ENCODE measurements at places on chromosomes 11 and 22.

GRCh38 chr11:2820976-2821375 lies 64.6 kb downstream of the CDKN1C start:
- no peak for DNase-seq

- DNase-seq: no peak
Measured at GRCh38 chr22:23970816-23971486, 3.3 kb downstream of the DDT start.

- DNase-seq: no peak
Measured at GRCh38 chr22:35421121-35421520, 21.2 kb downstream of the MCM5 start.

- no peak for DNase-seq
Measured at GRCh38 chr11:13261591-13262061, 16.0 kb upstream of the BMAL1 start.

DNA sequence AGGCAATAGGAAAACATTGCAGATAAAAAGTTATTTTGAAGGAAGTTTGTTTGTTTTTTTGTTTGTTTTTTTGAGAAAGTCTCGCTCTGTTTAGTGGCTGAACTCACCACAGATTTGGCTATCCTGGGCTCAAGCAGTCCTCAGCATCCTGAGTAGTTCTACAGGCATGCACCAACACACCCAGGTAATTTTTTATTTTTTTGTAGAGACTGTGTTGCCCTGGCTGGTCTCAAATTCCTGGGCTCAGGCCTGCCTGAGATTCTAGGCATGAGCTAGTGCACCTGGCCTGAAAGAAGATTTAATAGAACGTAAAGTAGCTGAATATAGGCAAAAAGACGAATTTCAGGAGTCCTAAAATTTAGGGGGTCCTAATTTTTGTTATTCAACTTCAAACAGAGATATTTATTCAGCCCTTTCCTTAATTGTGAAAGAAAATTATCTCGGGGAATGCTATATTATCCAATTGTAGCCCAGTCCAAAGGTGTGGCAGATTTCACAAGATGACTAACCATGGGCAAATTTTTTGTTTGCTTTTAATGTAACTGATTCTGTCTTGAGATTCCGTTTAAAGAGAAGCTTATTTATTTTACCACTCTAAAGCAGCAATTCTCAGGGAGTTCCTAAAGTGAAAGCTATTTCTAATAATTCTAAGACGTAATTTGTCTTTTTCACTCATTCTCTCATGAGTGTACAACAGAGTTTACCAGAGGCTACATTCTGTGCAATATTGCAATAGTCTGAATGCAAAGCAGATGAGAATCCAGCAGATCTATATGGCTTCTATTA lies 940 bp downstream of the IL18 start:
- DNase-seq: no peak

- DNase-seq: no peak
Measured at GRCh38 chr11:67639438-67639859, at the start of gene TBX10. Gene TBX10 (minus strand): TSS chr11:67639763. CDS start chr11:67639472, 291 bp downstream.

DNA sequence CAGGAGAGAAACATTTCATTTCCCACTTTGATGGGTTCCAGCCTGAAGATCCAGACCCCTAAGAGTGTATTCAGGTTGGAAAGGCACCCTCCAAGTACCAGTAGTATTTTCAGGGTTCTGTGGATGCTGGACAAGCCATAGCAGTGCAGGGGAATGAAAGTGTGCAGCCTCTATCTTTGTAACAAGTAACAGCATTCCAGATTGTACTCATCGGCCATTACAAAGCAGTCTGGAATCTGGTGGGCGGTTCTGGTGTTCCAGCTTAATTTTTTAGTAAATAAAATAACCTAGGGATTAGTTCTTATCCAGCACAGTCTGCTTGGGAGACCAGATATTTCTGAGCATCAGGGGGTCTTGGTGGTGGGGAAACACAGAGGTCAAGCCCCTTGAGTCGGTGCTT lies 22.6 kb downstream of the APLNR start:
- no peak for DNase-seq

GRCh38 chr11:28009388-28009787 lies 98.6 kb downstream of the KIF18A start:
- no peak for DNase-seq

- no peak for DNase-seq
Measured at GRCh38 chr11:119384332-119384731, 2.8 kb upstream of the USP2 start.

GRCh38 chr22:50206599-50206998 lies 5.8 kb downstream of the SELENOO start:
- peak; percentile 77 for DNase-seq

- DNase-seq: no peak
Measured at GRCh38 chr22:31952472-31952871, 8.1 kb downstream of the YWHAH start.

DNA sequence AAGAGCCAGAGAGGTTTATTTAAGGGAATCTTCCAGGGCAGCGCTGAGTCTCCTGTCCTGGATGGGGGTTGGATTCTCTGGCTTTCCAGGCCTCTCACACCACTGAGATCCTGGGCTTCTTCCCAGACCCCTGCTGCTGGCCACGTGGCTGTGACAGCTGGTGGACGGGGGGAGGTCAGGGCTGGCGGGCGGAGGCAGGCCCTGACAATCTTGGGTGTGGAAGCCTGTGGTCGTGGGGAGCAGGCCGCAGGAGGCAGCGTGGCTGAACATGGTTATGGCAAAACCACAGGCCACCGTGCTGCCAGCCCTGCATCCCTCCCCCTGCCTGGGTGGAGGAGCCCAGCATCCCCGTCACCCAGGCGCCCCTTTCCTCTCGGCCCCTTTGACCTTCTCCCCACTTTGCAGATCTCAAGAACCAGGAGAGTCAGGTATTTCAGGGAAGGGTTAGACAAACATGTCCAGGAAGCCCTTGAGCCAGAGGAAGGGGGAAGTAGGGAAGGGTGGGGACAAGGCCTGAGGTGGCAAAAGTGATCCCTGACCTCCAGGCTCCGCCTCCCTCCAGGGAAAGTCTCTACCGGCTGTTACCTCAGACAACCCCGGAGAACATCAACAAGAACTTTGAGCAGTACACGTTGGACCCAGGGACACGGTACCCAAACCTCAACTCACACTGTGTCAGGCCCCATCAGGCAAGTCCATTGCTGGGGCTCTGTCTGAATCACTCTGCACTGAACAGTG lies 111.8 kb downstream of the MICAL2 start:
- no peak for DNase-seq

DNA sequence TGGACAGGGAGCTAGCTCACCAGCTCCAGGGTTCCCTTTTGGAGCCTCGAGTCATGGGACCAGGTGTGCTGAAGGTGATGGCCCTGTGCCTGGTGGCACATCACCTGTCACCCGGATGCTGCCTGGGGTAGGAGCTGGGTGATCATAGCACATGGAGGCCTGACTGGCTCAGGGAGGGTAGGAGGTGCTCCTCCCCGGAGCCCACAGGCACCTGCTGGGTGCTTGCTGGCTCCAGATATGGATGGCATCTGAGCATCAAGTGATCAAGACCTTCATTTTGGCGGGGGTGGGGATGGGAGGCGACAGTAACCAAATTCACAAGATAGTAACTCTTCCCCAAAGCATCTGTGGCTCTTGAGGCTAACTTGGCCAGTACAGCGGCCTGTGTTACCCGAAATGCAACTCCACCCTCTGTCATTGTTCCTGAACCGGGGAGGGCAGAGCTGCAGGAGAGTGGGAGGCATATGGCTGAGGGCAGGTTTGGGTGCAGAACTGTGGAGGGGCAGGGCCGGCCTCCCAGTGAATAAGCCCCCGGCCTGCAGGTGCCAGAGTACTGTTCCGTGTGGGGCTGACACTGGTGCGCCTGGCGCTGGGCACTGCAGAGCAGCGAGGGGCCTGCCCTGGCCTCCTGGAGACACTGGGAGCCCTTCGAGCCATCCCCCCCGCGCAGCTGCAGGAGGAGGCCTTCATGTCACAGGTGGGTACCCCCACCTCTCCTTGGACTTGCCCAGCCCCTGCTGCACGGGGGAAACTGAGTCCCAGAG lies 4.7 kb downstream of the TBC1D10C start:
- no peak for DNase-seq

DNA sequence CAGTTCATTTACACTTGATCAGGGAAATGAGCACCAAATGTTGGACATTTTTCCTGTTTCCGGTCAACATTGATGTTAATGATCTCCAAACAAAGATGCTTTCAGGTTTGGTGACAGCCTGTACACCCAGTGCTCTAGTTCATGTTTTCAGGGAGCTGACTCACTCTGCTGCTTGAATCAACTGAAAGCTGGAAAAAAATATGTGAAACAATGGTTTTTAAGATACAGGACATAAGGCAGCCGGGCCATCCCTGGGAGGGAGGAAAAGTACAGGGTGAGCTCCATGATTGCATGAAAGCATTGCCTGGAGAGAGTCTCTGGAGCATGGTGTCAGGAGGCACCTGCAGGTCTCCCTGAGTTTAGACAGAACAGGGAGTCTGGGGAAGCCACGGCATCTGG lies 259.6 kb downstream of the TBC1D22A start:
- DNase-seq: no peak

GRCh38 chr11:119085437-119085847 lies 761 bp downstream of the HMBS start:
- peak; percentile 33 for DNase-seq

DNA sequence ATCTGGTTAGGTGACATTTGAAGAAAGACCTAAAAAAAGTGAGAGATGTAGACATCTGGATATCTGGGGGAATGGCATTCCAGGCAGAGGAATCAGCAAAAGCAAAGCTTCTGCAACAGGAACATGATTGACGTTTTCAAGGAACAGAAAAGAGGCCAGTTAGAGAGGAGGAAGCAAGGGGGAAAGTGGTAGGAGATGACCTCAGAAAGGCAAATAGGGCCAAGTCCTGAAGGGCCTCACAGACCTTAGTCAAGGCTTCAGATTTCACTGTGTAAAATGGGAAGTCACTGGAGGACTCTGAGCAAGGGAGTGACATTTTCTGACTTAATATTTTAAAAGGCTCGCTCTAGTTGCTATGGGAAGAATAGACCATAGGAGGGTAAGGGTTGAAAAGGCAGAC lies 9.7 kb downstream of the DEUP1 start:
- no peak for DNase-seq

DNA sequence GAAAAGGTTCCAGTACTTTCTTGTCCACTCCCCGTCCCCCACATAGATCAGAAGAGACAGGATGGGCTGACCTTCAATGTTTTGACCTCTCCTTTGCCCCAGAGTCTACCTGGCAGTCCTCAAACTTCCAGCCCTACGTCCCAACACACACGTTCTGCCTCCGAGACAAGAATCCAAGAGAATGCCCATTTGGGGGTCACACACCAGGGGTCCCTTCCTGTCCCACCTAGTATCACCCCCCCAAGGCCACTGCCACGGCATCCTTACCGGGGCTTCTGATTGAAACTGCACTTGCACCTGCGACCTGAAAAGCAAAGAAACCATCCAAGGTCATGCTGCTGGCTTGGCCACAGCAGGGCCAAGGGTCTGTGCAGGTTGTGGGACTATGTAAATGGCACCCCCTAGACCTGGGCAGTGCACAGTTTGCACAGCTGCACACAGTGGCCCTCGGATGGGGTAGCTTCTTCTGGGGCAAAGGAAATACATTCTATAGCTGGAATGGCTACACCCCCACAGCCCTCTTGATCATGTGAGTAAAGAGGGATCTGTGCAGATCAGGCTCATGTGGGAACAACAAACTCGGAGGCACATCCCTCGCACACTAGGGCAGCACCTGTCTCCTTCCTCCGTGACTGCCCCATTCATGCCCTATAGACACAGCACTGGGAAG lies 16.5 kb upstream of the FXYD2 start:
- DNase-seq: no peak

DNA sequence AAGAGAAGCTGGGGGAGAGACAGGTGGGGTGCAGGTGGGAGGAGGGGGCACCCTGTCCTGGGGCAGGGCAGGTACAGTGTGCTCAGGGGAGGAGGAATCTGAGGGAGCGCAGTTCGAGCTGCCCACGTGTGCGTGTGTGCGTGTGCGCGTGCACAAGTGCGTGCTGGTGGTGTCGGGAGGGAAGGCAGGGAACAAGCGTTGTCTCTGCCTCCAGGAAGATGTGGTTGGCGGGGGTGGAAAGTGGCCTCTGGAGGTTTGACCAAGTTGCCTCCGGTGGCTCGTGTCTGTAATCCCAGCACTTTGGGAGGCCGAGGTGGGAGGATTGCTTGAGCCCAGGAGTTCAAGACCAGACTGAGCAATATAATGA lies 49.9 kb upstream of the THY1 start:
- no peak for DNase-seq

DNA sequence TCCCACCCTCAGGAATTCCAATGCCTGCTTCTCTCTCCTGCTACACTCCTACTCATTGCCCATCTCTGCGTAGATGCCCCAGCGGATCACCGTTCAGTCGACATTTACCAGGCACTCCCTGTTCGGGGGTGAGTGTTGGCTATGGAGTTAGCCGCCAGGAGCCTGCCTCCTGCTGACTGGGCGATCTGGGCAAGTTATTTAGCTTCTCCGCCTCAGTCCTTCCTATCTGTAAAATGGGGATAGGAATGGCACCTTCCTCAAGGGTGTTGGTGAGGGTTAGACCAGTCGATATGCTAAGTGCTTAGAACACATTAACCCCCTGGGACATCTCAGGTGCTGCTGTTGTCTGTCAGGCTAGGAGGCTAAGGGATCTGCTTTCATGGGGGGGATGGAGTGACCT lies 30.9 kb downstream of the FADD start:
- DNase-seq: no peak

DNA sequence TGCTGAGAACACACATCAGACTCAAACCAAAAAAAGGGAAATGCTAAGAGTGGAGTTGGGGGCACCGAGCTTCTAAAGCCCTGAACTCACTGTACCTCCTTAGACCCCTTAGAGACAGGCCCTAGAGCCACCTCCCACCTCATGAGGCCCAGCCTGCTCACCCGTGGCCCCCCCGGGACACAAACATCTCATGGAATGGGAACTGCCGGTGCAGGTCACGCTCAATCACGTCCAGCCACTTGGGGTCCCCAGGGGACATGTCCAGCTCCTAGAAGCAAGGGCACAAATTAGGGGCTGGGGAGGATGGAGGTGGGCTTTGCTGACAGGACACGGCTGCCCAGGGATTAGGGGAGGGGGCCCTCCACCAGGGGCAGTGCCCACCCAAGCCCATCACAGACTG lies 6.3 kb upstream of the CASTOR1 start:
- no peak for DNase-seq

GRCh38 chr11:126304457-126305075 lies 706 bp downstream of the DCPS start:
- no peak for DNase-seq

GRCh38 chr22:25564979-25565677 lies 653 bp downstream of the GRK3 start:
- DNase-seq: peak; percentile 83

GRCh38 chr11:3738241-3738640 lies 59.1 kb downstream of the NUP98 start:
- DNase-seq: no peak

DNA sequence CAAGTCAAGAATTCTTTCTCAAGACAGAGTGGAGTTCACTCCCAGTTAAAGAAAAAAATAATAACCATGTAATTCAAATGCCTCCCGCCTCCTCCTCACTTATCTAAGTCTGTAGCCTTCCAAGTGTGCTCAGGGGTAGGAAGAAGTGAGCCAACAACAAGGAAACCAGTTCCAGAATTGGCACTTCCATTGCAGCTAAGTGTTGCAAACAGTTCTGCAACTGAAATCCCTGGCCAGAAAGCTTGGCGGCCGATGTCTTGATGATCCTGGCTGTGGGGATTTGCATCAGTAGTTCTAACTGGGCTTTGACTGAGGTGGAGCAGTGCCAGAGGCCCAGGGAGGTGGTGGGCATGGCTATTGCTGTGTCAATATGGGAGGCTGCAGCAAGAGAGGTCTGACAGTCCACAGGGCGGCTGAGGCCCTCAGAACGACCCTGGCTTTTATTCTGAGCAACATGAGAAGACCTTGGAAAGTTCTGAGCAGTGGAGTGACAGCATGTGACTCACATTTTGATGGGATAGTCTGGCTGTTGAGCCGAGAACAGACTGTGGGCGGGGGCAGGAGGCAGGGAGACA lies 19.2 kb downstream of the DHCR7 start:
- no peak for DNase-seq

- DNase-seq: no peak
Measured at GRCh38 chr11:27391331-27392015, 28.5 kb upstream of the CCDC34 start.
